ENCODE measurements at places on chromosomes 7 and 10.

DNA sequence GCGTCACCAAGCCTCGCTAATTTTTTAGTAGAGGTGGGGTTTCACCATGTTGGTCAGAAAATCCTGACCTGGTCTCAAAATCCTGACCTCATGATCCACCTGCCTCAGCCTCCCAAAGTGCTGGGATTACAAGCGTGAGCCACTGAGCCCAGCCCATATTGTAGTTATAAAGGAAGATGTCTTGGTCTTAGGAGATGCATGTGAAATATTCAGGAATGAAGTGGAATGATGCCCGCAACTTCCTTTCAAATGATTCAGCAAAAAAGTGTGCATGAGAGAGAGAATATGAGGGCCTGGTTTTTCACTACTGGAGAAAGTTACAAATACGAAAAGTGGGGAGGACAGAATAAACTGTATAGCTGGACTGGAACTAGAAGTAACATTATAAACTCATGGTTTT, 15.9 kb downstream of the TMEM209 start:
- DNase-seq, result no peak

DNA sequence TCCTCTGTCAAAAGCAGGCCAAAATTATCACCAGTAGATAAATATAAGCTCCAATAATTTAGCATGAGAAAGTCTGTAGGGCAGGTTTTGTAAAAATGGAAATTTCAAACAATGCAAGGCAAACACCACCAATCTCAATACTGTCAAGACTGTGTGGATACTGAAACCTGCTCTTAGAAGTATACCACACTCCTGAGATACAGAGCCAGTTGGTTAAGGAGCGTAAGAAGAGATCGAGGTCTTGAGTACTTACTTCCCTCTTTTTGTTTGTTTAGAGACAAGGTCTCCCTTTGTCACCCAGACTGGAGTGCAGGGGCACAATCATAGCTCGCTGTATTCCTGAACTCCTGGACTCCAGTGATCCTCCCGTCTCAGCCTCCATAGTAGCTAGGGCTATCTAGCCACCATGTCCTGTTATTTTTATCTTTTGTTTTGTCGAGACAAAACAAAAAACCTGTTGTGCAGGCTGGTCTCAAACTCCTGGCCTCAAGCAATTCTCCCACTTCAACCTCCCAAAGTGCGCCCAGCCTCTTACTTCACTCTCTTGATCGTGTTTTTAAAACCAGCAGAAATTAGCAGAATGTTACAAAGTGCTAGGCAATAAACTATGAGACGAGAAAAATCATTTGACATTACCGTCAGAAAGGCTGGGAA, 205.7 kb downstream of the PARD3 start:
- DNase-seq, result no peak

GRCh38 chr7:37578350-37578749, 105.2 kb upstream of the GPR141 start:
- DNase-seq, result no peak

- DNase-seq, result no peak
Observed at GRCh38 chr7:39735903-39736302, 112.5 kb downstream of the RALA start.

- DNase-seq, result no peak
Observed at GRCh38 chr10:78207216-78207615, 173.6 kb downstream of the RPS24 start.

DNA sequence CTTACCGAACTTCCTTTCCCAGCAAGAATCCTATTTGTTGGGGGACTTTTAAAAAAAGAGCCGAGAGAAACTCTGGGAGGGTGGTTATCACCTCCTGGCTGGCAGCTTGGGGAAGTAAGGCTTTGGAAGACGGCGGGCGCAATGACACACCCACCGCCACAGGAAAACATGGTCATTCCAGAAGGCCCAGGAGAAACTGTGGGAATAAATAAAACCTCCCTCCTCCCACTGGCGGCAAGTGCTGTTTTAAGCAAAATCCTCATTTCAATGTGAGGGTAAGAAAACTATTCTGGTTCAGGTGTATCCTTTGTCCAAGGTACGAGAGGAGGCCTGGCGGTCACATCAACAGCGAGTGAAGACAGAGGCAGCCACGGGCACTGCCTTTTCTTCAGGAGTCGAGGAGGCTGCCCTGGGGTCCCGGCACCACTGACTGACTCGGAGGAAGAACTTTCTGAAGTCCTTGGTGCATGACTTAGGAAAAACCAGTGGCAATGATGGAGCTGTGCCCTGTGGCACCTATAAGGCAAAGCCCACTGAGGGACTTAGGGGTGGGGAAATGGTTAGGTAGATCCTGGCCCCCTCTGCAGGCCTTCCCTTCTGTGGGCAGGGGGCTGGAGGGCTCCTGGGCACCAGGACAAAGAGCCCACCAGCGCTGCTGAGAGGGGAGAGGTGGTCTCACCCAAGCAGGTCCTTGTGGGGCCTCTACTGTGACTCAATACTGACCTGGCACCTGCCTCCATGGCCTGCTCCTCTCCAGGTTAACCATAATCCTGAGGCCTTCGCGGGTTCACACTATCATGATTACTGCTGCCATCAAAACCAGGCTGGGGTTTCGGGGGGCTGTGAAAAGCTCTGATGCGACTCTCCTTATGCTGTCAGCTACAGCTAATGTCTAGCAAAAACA, 21.4 kb downstream of the DNAJB12 start:
- no peak for DNase-seq

GRCh38 chr7:18206331-18206730, 178.7 kb upstream of the PRPS1L1 start:
- DNase-seq, result no peak

GRCh38 chr10:6398399-6398798, 181.7 kb downstream of the PRKCQ start:
- DNase-seq, result no peak

- DNase-seq, result no peak
Observed at GRCh38 chr10:26628395-26628794, 69.1 kb upstream of the PDSS1 start.

- DNase-seq, result no peak
Observed at GRCh38 chr7:97512441-97513207, 219.3 kb upstream of the TAC1 start.

DNA sequence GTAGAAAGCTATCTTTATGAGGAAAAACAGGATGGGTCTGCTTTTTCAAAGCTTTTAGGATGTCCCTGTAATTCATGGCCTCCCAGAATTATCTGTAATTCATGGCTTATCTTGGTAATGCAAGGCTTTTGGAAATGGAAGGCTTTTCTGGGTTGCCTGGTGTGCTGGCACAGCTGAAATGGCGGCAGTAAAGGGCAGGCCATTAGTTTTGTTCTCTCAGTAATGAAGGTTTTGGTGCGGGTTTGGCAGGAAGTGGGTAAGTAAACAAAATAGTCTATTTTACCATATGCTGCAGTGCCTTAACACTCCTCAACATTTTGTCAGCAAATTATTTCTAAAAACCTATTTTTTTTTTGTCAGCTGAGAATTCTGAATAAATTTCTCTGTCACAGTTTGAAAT, 69.3 kb downstream of the LRGUK start:
- no peak for DNase-seq

GRCh38 chr7:32167256-32167655, 97.0 kb upstream of the PDE1C start:
- no peak for DNase-seq

GRCh38 chr10:119209035-119209735, 1.8 kb downstream of the GRK5 start:
- DNase-seq, result no peak

Data from non-pigmented ciliary epithelial cell (primary cell).